Adrenal gland (tissue), 19 donors: ENCODE measurements at places on chromosomes 5 and 9. TPM values are rescaled to one million over a fixed set of nuclear protein-coding genes. Genes with fewer than 3 reads are reported as not detected.

GRCh38 chr5:991472-992267 lies 16.9 kb upstream of the NKD2 start:
- H3K27me3 ChIP-seq, result peaks cover 3% of the 10 kb centered on the region
- no peak for DNase-seq
- no peaks in the 10 kb centered on the region for H3K4me1 ChIP-seq
- no peaks in the 10 kb centered on the region for H3K36me3 ChIP-seq
- H3K4me3 ChIP-seq, result no peak overlapping the region
- peak overlapping the region; percentile 65 for H3K27ac ChIP-seq

DNA sequence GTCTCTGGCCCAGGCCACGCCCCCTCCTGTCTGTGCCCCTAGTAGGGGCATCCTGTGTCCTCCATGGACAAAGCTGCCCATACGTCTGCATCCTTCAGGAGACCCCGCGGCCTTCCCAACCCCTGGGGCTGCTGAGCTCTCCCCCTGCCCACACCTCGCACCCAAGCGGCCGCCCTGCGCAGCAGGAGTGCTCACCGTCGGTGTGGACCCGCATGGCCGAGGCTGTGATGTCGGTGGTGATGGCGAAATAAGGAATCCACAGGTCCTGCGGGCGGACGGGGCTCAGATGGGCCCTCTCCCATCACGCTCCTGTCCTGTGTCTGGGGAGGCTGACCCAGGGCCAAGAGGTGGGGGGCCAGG lies 4.8 kb upstream of the NSMF start:
- H3K27ac ChIP-seq, result no peak overlapping the region
- H3K4me3 ChIP-seq, result no peak overlapping the region
- no peak for DNase-seq

- H3K4me3 ChIP-seq, result no peak overlapping the region
- no peaks in the 10 kb centered on the region for H3K4me1 ChIP-seq
- no peaks in the 10 kb centered on the region for H3K36me3 ChIP-seq
- DNase-seq, result no peak
These were observed 647.8 kb downstream of the TAF11L14 start for GRCh38 chr5:18281947-18282581.

GRCh38 chr9:131685753-131686706 lies 53.8 kb downstream of the RAPGEF1 start:
- H3K4me1 ChIP-seq, result no peaks in the 10 kb centered on the region
- no peak overlapping the region for H3K27ac ChIP-seq
- no peak for DNase-seq
- no peaks in the 10 kb centered on the region for H3K27me3 ChIP-seq
- H3K4me3 ChIP-seq, result no peak overlapping the region

DNA sequence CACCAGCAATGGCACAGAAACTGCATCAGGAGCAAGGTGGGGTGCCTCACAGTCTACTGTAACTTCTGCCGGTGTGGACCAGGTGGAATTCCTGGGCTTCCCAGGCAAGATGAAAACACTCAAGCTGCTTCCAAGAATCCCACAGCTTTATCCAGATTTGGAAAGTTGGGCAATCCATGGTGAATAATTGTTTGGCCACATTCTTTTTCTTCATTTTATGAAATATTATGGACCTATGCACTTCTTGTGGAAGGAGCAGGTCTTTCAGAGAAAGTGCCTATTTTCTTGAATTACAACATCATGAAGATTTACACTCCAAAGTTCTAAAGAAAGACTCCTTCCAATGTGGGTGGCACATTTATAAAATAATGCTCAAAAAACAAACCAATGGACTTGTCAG lies 503.6 kb downstream of the SEMA5A start:
- H3K4me3 ChIP-seq, result no peak overlapping the region
- no peaks in the 10 kb centered on the region for H3K4me1 ChIP-seq
- DNase-seq, result no peak
- H3K27ac ChIP-seq, result no peak overlapping the region

HRH2 gene
- polyA plus RNA-seq, result 2.7 TPM

HTR1A gene
- polyA plus RNA-seq, result not detected

NUTM2G gene
- not detected for polyA plus RNA-seq
